ENCODE measurements at places on chromosomes 3 and 15. TPM values are rescaled to one million over a fixed set of nuclear protein-coding genes. Genes with fewer than 3 reads are reported as not detected.

The P2RY12 gene
- not detected for total RNA-seq

The GOLGA8S gene
- 0.13 TPM for total RNA-seq

The CEP97 gene
- total RNA-seq, result 15.9 TPM

The RLBP1 gene
- total RNA-seq, result not detected

The C2CD4A gene
- 0.26 TPM for total RNA-seq

The GOLGA8R gene
- 4.1 TPM for total RNA-seq

The SUSD5 gene
- total RNA-seq, result 31.5 TPM

All from articular chondrocyte of knee joint (primary cell).